ENCODE measurements at places on chromosomes 1 and 21.

DNA sequence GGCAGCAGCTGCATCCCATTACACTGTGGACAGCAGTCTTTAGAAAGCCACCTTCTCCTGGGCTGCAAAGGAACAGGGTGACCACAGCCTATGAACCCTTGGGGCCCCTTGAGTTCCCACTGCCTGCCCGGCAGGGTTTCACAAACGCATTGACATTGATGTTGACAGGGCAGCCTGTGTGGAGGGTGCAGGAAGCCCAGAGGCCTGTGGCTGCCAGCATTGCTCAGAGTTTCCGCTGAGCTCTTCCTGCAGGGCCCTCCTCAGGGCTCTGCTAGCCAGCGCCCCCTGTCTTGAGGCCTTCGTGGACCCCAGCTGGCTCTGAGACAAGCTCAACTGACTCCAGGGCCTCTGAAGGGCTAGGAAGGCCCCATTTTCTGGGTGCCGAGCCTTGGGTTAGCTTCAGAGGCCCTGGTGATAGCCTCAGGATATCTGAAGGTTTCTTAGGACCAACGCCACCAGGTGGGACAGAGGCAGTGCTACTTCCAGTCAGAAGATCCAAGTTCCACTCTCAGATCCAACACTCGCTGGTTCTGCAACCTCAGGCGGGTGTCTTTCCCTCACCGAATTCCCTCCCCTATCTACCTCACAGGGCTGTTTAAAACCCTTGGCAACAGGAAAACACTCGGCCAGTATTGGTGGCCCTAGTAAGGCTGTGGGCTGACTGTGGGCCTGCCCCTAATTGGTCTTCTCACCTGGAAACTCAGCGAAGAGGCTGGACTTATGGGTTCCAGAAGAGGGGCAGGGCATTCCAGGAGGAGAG lies 27.2 kb upstream of the EPS8L3 start:
- DNase-seq = no peak

GRCh38 chr21:32611471-32611997 lies 643 bp downstream of the CFAP298 start:
- no peak for DNase-seq

- no peak for DNase-seq
Measured at GRCh38 chr1:180190091-180190490, 35.4 kb downstream of the QSOX1 start.

DNA sequence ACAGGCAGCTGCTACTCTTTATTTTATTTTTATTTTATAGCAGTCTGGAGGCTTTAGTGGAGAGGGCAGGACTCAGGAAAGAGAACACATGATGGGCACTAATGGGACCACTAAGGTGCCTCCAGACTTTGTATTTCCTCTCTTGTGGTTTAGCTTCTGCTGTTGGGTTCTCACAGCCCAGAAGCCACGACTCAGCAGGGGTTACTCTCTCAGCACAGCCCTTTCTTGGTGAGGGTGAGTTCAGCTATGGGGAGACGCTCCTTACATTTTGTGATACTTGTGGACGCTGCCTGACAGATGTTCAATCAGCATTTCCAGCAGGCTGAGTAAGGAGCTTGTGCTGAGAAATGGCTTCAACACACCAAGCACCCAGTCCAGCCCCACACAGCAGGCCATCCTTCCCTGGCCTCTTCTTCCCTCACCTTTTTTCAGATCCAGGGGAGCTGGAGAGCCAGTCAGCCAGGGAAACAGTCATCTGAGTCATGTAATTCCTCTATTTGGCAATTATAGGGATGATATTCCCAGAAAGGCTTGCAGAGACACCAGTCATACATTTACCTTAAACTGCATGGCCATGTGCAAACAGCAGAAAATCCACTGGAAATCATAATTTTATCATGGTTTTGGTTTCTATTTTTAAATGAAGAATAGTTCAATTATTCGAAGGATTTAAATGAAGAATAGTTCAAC lies 53.2 kb upstream of the RAB3GAP2 start:
- DNase-seq = no peak

DNA sequence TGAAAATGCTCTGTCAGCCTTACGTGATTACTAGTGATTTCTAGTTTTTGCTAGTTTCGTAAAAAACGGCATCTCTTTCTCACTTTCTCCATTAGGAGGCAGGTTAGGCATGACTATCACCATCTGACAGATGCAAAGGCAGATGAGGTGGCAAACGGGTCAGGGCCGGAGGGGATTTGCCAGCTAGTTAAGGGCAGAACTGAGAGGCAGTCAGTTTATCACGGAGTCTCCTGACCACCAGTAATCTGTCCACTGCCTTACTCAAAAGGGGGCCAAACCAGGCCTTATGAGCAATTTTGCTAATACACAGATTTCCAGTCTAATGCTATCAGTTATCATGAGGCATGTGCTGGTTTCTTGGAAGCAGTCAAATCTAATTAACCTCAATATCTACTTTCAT lies 159.3 kb downstream of the TSEN15 start:
- DNase-seq = no peak

GRCh38 chr1:16018749-16019643 lies 1.2 kb upstream of the HSPB7 start:
- no peak for DNase-seq

DNA sequence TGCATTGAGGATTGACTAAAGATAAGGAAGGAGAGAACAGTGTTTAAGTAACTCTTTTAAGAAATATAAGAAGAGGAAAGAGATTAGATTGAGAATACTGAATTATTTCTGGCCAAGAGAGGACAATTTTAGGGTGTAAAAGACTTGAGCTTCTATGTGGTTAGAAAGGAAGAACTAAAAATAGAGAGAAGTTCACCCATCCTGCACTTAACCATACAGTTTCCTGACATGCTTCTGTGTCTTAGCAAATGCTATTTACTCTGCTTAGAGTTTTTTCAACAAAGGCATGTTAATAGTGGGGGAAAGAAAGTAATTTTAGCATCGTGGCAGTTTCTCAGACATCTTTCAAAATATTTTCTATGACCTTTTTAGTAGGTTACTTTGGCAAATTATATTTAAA lies 122.8 kb upstream of the GPR52 start:
- DNase-seq = no peak

DNA sequence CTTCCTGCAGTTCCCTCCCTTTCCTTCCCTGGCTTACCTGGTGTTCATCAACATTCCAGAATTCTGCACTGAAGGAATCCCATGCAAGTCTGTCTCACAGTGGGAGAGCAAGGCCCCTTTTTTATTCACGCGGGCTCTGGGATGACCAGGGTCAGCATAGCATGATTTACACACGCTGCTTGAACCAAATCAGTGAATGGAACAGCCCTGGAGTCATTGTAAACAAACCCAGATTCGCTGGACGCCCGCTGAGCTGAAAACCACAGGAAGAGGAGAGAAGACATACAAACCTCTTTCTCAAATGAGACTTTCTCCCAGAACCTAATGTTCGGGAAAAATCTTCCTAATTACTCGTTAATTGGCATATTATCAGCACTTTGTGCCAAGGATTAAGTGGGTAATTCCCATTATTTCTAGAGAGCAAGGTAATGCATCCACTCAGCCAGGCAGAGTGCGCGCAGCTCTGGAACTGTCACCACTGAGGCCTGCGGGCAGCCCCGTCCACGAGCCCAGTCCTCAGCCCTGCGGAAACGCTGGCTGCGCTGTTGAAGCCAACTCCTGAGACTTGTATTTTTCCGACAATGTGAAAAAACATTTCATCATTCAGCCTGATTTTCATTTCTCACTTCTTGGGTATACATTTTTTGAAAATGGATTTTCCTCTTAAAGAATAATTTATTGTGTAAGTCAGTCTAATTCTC lies 140.0 kb downstream of the ETS2 start:
- peak; percentile 48 for DNase-seq

GRCh38 chr1:66282891-66283621 lies 250.9 kb upstream of the SGIP1 start:
- DNase-seq = no peak

All from COR-L47 (cell line).